ENCODE measurements at places on chromosomes 4 and X. TPM values are rescaled to one million over a fixed set of nuclear protein-coding genes. Genes with fewer than 3 reads are reported as not detected.

Gene ARHGAP4
- 1.4 TPM for total RNA-seq

Gene GSX2
- not detected for total RNA-seq

Gene DCX
- total RNA-seq = not detected

Gene MAGEB1
- not detected for total RNA-seq

Gene TASL
- not detected for total RNA-seq

Gene XKRX
- total RNA-seq = 0.32 TPM

Gene ANKRD37
- 19.1 TPM for total RNA-seq

Gene CXCL10
- total RNA-seq = not detected
